CD4-positive, alpha-beta memory T cell (primary cell): ENCODE measurements at places on chromosomes 3 and 15. TPM values are rescaled to one million over a fixed set of nuclear protein-coding genes. Genes with fewer than 3 reads are reported as not detected.

The MYZAP gene
- total RNA-seq: 1.7 TPM

The ARNT2 gene
- total RNA-seq: not detected

The MEX3B gene
- 1.6 TPM for total RNA-seq

The GOLGA8O gene
- total RNA-seq: 1.00 TPM

The PRR20G gene
- total RNA-seq: not detected

The LRRC2 gene
- total RNA-seq: 1.0 TPM
